HCT116 (cell line): ENCODE measurements at places on chromosomes 16 and 17. TPM values are rescaled to one million over a fixed set of nuclear protein-coding genes. Genes with fewer than 3 reads are reported as not detected.
A peak's percentile ranks its signal among the peaks of the same experiment; 100 is the strongest.

The CD300LG gene
- total RNA-seq: not detected

The NLGN2 gene
- total RNA-seq: 60.5 TPM

The AHSP gene
- not detected for total RNA-seq

The MYH2 gene
- total RNA-seq: not detected

The G6PC1 gene
- 0.10 TPM for total RNA-seq

The P2RX5 gene
- total RNA-seq: 9.0 TPM

The NFATC3 gene
- total RNA-seq: 25.6 TPM

DNA sequence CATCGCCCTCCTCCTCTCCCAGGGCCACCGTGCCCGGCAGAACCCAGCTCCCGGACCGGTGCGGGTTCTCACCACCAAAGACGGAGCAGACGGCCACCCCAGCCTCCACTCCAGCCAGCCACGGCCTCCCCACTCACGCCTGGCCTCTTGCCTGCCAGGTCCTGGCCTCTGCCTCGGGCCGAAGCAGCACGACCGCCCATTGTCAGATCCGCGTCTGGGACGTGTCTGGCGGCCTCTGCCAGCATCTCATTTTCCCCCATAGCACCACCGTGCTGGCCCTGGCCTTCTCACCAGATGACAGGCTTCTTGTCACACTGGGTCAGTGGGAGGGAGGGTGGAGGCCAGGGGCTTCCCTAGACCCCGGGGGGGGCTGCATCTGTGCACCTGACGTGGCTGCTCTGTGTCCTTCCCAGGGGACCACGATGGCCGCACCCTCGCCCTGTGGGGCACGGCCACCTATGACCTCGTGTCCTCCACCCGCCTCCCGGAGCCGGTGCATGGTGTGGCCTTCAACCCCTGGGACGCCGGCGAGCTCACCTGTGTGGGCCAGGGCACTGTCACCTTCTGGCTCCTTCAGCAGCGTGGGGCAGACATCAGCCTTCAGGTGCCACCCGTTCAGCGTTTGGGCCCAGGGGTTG is 6.6 kb upstream of the RHOT2 start:
- no peak overlapping the region for H3K4me3 ChIP-seq
- DNase-seq: no peak
- no peaks in the 10 kb centered on the region for H3K27me3 ChIP-seq

- H3K36me3 ChIP-seq: no peaks in the 10 kb centered on the region
- no peak overlapping the region for H3K27ac ChIP-seq
- H3K4me3 ChIP-seq: no peak overlapping the region
- no peaks in the 10 kb centered on the region for H3K27me3 ChIP-seq
Observed at GRCh38 chr16:50303041-50303604, 36.8 kb downstream of the ADCY7 start.

DNA sequence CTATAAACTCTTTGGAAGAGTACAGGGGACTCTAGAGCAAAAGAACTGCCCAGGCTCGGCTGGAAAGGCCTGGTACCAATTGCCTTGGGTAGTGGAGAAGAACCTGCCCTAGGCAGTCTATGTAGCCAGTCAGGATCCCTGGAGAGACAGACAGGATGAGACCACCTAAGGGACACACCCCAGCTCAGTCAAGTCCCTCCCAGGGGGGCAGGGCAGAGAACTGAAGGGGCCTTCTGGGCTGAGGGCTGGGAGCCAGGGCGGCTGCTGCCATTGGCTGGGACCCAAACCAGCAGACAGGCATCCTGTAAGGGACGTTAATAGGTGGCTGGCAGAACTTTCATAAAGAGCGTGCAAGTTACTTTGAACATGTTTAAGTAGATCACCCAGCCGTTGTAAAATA is 12.8 kb upstream of the SLC38A8 start:
- H3K27me3 ChIP-seq: no peaks in the 10 kb centered on the region
- no peaks in the 10 kb centered on the region for H3K4me1 ChIP-seq
- no peak overlapping the region for H3K27ac ChIP-seq
- DNase-seq: no peak
- H3K4me3 ChIP-seq: no peak overlapping the region

- H3K27me3 ChIP-seq: no peaks in the 10 kb centered on the region
- no peaks in the 10 kb centered on the region for H3K36me3 ChIP-seq
- 0 out of 2 replicates have a peak, but pooled peaks cover 3% of the 10 kb centered on the region for H3K4me1 ChIP-seq
- H3K27ac ChIP-seq: no peak overlapping the region
- H3K4me3 ChIP-seq: no peak overlapping the region
- no peak for DNase-seq
Observed at GRCh38 chr17:1638171-1638590, 7.4 kb downstream of the SCARF1 start.

- no peaks in the 10 kb centered on the region for H3K36me3 ChIP-seq
- no peak overlapping the region for H3K4me3 ChIP-seq
- H3K27ac ChIP-seq: no peak overlapping the region
- H3K4me1 ChIP-seq: peaks cover 32% of the 10 kb centered on the region
- DNase-seq: no peak
Observed at GRCh38 chr16:2337431-2338296, 2.9 kb downstream of the ABCA3 start.

- 0 out of 2 replicates have a peak overlapping the region, but pooled peaks have one; percentile 12 for H3K4me3 ChIP-seq
- no peak overlapping the region for H3K27ac ChIP-seq
- H3K27me3 ChIP-seq: no peaks in the 10 kb centered on the region
- H3K4me1 ChIP-seq: peaks cover 17% of the 10 kb centered on the region
Observed at GRCh38 chr17:43469145-43469544, 14.6 kb upstream of the DHX8 start.

- H3K4me1 ChIP-seq: no peaks in the 10 kb centered on the region
- no peak for DNase-seq
- H3K36me3 ChIP-seq: no peaks in the 10 kb centered on the region
- no peak overlapping the region for H3K4me3 ChIP-seq
- H3K27ac ChIP-seq: no peak overlapping the region
Observed at GRCh38 chr17:34126965-34127364, 128.1 kb upstream of the CCL2 start.
